ENCODE measurements at places on chromosomes 11 and 22.
A peak's percentile ranks its signal among the peaks of the same experiment; 100 is the strongest.

- no peak for DNase-seq
Observed at GRCh38 chr11:32851251-32851650, 21.5 kb downstream of the PRRG4 start.

GRCh38 chr22:38221908-38222796 is 20.4 kb downstream of the MAFF start:
- DNase-seq, result peak; percentile 45

DNA sequence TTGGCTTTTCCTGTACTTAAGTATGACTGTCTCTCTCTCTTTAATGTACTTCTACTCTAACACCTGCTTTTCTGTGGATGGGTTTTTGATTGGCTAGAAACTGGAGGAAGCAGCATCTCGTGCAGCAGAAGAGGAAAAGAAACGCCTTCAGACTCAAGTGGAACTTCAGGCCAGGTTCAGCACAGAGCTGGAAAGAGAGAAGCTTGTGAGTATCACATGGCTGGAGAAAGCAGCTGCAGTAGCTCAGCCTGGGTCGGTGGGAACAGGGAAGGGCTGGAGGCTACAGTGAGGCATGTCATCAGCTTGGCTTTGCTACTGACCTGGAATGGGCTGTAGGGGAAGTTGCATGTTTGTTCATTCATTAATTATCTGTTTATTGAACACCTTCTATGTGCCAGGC is 74.2 kb downstream of the SWAP70 start:
- DNase-seq, result no peak

DNA sequence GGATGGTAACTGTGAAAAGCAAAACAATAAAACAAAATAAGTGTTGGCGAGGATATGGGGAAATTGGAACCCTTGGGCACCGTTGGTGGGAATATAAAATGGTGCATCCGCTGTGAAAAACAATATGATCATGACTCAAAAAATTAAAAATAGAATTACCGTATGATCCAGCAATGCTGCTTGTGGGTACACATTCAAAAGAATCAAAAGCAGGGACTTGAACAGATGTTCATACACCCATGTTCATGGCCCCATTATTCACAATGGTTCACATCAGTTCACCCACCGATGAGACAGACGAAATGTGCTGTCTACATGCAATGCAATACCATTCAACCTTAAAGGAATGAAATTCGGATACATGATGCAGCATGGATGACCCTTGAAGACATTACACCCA is 1.2 kb upstream of the DERL3 start:
- no peak for DNase-seq

DNA sequence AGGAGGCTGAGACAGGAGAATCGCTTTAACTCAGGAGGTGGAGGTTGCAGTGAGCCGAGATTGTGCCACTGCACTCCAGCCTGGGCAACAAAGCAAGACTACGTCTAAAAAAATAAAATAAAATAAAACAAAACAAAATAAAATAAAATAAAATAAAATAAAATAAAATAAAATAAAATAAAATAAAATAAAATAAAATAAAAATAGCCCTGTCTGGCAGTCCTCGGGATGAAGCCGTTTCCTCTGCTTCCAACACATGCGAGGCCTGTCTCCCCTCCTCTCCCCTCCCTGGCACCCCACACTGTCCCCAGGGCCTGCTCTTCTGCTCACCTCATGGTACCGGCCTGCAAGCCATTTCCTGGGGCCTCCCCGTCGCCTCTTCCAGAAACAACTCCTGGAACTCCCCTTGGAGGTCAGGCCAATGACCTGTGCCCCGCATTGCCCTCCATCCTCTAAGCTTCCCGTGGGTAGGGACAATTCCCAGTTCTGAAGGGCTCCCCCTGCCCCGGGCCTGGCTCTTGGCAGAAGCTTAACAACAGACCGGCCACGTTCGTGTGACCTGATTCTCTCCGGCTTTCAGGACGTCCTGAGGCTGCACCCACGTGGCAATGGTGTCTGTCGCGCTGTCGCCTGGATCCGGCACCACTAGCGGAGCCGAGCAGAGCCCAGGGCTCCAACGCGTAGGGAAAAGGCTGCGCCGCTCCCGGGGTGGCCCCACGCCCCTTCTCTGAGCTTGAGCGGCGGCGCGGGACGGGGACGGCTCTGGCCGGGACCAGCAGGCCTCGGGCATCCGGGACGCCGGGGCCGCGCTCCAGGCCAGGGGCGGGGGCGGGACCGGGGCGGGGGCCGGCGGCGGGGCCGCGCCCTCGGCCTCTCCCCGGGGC is 456 bp upstream of the PARVB start:
- peak; percentile 87 for DNase-seq

DNA sequence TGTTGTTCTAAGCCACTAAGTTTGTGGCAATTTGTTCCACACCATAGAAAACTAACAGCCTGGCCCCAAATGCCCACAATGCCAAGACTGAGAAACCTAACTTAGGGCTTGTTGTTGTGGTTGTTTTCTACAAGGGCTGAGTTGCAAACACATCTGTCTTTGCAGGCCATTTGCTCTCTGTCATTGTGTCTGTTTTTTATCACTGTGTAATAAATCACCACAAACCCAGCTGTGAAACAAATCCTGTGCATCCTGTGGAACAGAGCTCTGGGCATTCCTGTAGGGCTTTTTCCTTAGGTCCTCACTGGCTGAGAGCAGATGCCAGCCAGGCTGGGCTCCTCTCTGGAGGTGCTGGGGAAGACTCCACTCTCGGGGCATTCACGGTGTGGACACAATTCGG is 15.7 kb upstream of the SYT8 start:
- DNase-seq, result no peak

DNA sequence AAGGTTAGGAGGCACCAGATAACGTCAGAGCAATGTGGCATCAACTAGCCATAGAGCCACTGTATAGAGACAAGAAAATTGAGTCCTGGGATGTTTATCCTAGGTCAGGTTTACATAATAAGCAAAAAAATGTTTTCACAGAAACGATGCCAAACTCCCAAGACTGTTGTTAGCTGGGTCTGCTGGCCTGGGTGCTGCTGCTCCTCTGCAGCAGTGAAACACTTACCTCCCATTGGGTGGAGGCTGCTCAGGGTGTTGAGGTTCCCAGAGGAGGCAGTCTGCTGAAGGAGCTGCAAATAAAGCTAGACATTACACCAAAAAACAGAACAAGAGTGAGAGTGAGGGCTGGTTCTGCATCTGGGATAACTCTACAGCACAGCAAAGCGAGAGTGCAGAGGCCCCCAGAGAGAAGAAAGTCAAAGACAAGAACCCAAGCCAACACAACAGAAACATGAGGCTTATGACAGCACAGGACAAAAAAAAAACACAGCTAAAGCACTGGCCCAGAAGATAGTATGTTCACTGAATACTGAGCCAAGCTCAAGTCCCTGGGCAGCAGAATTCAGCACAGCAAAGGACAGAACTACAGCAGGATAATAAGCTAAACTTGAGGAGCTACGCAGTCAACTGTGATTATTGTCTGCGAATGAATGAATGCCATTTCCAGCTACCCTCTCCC is 29.9 kb upstream of the RAPSN start:
- DNase-seq, result no peak

- DNase-seq, result no peak
Observed at GRCh38 chr11:116481126-116481675, 291.6 kb downstream of the BUD13 start.

DNA sequence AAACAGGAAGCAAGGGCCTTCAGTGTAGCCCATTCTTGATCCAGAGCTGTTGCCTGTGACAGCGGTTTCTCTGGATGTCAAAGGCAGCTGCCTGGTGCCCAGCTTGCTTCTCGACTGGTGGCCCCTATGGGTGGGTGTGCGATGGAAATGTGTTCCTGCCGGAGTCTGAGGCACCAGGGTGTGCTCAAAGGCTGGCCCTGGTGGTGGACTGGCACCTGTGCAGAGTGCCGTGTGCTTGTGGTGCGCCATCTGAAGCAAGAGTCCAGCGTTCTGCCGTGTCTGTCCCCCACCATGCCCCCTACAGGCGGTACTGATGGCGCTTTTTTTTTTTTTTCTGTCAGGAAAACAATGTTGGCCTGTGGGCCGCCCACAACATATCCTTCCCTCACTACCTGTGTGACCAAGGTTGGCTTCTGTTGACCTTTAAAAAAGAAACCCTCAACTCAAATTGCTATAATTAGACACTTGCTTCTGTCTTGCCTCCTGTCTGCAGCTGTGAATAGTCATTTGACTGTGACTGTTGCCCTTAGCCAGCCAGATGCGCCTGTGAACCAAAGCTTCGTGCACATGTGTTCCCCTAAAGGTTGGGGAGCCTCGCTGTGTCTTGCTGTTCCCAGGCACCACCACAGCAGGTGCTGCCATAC is 4.7 kb upstream of the RANBP1 start:
- DNase-seq, result peak; percentile 75

DNA sequence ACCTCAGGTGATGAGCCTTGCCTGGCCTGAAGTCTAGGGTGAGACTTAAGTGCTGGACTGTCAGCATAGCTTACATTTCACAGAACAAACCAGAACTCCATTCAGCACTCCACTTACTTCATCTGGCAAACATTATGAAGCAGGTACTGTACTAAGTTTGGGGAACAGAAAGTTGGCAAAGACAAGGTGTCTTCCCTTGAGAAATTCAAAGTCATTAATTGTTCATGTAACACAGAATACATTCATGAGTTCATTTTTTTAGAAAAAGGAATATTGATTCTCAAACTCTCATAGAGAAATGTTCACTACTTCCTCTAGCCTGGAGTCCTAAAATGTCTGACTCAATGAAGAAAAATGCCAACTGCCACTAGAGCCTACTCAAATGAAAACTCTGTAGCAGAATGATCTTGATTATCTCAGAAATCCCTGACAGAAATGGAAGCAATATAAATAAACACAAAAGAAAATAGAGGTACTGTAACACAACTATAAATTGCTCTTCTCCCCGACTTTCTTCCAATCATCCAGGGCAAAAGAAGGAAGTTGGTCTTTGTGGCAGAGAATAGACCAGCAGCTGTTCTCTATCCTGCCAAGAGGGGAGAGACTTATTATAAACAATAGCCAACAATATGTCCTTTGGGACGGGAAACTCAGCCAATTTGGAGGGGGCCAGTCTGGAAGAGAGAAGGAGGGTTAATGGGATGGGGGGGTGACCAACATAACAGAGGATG is 129.2 kb upstream of the MTMR2 start:
- no peak for DNase-seq

- DNase-seq, result no peak
Observed at GRCh38 chr11:10021563-10021962, 272.5 kb downstream of the SBF2 start.

DNA sequence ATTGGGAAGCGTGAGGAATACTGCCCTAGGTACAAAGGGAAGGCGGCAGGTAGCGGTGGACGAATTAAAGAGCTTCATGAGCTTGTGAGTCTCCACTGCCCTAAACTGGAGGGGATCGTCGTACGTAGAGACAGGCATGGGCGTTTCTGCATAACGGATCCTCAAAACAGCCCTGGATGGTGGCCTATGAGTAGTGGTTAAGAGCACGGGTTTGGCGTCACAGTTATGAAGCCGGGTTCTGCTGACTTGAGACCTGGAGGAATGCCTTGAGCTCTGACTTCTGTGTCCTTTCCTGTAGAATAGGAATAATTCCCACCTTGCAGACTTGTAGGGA is 335 bp downstream of the TMEM138 start:
- peak; percentile 36 for DNase-seq

DNA sequence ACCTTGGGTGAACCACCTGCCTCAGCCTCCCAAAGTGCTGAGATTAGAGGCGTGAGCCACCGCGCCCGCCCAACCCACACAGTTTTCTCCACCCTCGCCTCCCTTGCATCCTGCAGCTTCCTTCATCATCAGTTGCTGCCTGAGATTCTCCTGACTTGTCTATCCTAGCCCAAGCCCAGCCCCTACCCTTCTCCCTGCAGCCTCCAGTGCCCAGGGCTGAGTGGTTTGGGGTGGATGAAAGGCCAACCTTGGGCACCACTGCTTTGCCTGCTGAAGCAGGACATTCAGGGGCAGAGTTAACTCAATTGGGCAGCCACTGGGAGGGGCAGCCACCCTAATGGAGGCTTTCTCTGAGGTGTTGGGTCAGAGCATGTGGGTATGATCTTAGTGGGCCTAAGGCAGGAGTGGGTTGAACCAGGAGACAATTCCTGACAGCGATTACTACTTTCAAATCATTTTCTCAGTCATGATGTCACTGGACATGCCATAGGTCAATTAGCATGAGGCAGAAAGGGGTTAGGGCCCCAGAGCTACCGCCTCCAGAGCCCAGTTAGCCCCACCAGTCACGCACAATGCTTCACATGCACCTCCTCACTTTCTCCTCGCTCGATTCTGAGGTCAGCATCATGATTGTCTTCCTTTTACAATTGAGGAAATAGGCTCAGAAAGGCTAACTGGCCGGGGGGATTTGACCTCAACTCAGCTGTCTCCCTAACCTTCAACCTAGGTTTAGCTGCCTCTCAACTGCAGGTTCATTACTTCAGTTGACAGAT is 1.0 kb upstream of the FKBP2 start:
- no peak for DNase-seq

DNA sequence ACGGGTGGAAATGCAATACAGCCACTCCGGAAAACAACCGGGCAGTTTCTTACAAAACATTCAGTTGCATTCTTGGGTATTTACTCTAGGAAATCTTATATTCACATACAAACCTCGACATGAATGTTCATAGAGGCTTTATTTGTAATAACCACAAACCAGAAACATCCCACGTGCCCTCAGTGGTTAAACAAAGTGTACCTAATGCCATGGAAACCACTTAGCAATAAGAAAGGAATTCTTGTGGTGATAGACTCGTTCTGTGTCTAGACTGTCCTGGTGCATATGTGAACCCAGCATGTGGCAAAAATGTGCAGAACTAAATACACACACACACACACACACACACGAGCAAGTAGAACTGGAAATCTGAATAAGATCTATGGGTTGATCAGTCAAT is 1073.3 kb downstream of the TBC1D22A start:
- DNase-seq, result no peak

- DNase-seq, result no peak
Observed at GRCh38 chr11:7520981-7521487, 7.2 kb downstream of the PPFIBP2 start.

GRCh38 chr11:68122936-68123539 is 1.9 kb upstream of the CHKA start:
- no peak for DNase-seq

DNA sequence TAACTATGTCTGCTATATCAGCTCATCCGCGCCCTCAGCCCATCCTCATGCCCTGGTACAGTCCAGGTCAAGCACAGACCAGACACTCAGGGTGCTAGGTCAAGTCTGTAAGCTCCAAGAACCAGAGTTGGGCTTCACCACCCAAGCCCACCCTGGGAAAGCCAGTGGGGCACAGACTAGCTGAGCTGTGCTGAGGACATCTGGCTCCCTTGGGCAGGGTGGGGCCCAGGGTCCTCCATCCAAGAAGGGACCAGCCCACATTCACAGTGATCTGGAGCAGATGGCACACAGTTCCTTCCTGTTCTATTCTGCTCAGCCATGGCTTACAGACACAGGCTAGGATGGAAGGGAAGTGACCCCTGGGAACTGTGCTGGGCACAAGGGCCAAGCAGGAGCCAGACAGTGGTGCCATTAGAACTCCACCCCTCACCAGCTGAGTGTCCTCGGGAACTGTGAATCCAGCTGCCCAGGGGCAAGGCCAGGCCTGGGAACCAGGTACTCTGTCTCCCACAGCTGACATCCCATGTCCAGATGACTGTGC is 9.1 kb downstream of the P2RY6 start:
- no peak for DNase-seq

- no peak for DNase-seq
Observed at GRCh38 chr11:63444160-63444559, 46.8 kb downstream of the PLAAT5 start.

GRCh38 chr11:118659953-118660680 is 19.3 kb downstream of the TREH start:
- DNase-seq, result no peak

GRCh38 chr11:126334659-126335462 is 20.6 kb upstream of the ST3GAL4 start:
- no peak for DNase-seq

All from iPS-NIHi11 (cell line).